ENCODE measurements at places on chromosomes 6 and 20.

- DNase-seq, result no peak
Measured at GRCh38 chr6:164086076-164086887, 671.8 kb downstream of the QKI start.

- no peak for DNase-seq
Measured at GRCh38 chr20:23096097-23096496, 10.0 kb upstream of the CD93 start.

DNA sequence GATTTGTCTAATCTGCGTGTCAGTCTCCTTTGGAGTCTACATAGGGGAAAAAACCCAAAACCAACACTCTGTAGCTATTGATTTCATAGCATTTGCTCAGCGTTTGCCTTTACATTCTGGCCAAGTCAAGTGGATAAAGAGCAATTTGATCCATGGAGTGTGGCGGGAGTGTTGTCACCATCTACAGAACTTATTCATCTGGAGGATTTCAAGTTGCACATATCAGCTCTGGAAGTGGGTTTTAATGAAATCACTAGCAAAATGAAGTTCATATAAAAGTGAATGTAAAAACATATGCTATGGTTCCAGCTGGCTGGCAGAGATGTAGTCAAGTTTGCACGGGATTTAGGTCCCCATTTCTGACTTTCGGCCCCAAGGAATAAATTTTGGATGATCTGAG is 219.7 kb upstream of the SUPT3H start:
- no peak for DNase-seq

GRCh38 chr6:136365776-136366354 is 76.2 kb upstream of the BCLAF1 start:
- DNase-seq, result no peak

- no peak for DNase-seq
Measured at GRCh38 chr6:56223995-56224394, 23.4 kb downstream of the COL21A1 start.

DNA sequence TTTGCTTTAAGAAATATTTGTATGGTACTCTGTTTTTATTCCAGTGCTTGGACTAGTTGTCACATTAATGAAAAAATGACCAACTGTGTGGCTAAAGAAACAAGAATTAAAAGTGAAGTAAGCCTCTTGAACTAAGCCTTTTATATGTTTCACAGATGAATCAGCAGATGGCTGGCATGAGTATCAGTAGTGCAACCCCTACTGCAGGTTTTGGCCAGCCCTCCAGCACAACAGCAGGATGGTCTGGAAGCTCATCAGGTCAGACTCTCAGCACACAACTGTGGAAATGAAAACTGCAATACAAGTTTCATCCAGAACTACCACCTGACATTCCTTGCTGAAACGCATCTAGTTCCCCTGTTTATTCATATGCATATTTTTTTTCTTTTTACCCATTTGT is 96.8 kb downstream of the B3GAT2 start:
- no peak for DNase-seq

- DNase-seq, result no peak
Measured at GRCh38 chr20:22776369-22776768, 192.0 kb upstream of the FOXA2 start.

- no peak for DNase-seq
Measured at GRCh38 chr20:1707588-1708449, 50.2 kb upstream of the SIRPG start.

GRCh38 chr20:45154183-45154582 is 20.5 kb upstream of the PI3 start:
- DNase-seq, result no peak

GRCh38 chr20:23082846-23083552 is 3.1 kb downstream of the CD93 start:
- no peak for DNase-seq

- DNase-seq, result no peak
Measured at GRCh38 chr6:48613231-48613949, 502.4 kb upstream of the PTCHD4 start.

GRCh38 chr6:130906736-130907381 is 79.7 kb downstream of the SMLR1 start:
- no peak for DNase-seq

Data from activated CD4-positive, alpha-beta T cell treated with anti-CD3 and anti-CD28 coated beads for 4 hours (primary cell).